Aorta (tissue), 5 donors: ENCODE measurements at places on chromosomes 1 and 21. TPM values are rescaled to one million over a fixed set of nuclear protein-coding genes. Genes with fewer than 3 reads are reported as not detected.

Gene CFHR5
- total RNA-seq: not detected

Gene SNRPE
- total RNA-seq: 55.0 TPM

GRCh38 chr1:167551362-167551761 is 2.2 kb downstream of the CREG1 start:
- H3K4me1 ChIP-seq: no peaks in the 10 kb centered on the region
- no peaks in the 10 kb centered on the region for H3K27me3 ChIP-seq
- no peaks in the 10 kb centered on the region for H3K36me3 ChIP-seq
- no peak overlapping the region for H3K27ac ChIP-seq
- DNase-seq: no peak

- no peak overlapping the region for H3K27ac ChIP-seq
- H3K36me3 ChIP-seq: peaks cover 6% of the 10 kb centered on the region
- H3K4me1 ChIP-seq: no peaks in the 10 kb centered on the region
- no peak overlapping the region for H3K4me3 ChIP-seq
- no peak for DNase-seq
- no peaks in the 10 kb centered on the region for H3K27me3 ChIP-seq
Observed at GRCh38 chr1:64864018-64864940, 102.1 kb downstream of the JAK1 start.

DNA sequence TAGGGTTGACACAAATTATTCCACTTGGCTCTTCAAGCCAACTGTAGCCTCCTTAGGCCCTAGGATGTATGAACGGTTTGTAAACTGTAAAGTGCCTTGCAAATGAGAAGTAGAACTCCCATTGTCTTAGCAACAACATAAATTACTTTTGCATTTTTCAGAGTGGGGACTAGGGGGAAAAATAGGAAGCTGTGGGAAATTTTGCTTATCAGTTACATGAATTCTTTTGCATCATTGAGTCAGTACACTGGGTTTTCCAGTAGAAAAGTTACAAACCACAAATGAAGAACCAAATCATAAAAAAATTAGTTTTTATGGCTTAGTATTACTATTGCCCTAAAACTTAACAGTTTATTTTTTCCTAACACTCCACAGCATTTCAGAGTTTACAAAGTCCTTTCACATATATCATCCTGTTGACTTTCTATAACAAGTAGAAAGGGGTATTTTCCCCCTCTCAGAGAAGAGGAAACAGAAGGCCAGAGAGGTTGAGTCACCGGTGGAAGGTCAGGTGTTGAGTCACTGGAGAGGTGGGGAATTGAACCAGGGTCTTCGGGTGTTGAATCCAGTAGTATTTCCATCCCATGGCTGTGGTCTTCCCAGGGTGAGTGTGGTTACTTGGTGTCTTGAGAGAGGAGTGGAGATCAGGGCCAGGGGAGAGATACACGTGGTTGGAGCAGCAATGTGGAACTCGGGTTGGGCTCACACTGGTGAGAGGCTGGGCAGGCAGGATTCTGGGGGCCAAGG is 71.9 kb upstream of the USP24 start:
- H3K36me3 ChIP-seq: no peaks in the 10 kb centered on the region
- DNase-seq: no peak
- H3K27ac ChIP-seq: no peak overlapping the region
- H3K4me3 ChIP-seq: no peak overlapping the region

Gene KCNJ10
- total RNA-seq: 0.24 TPM

- DNase-seq: no peak
- no peaks in the 10 kb centered on the region for H3K4me1 ChIP-seq
- no peaks in the 10 kb centered on the region for H3K36me3 ChIP-seq
- H3K4me3 ChIP-seq: no peak overlapping the region
- no peak overlapping the region for H3K27ac ChIP-seq
- no peaks in the 10 kb centered on the region for H3K27me3 ChIP-seq
Observed at GRCh38 chr1:75208862-75209261, 74.7 kb downstream of the LHX8 start.
